ENCODE measurements at places on chromosomes 5 and 9.
A peak's percentile ranks its signal among the peaks of the same experiment; 100 is the strongest.

GRCh38 chr9:16257604-16258003 lies 612.9 kb downstream of the BNC2 start:
- no peak for DNase-seq

GRCh38 chr9:83960991-83961390 lies 19.0 kb downstream of the HNRNPK start:
- DNase-seq, result no peak

- peak; percentile 70 for DNase-seq
These were observed 116.7 kb downstream of the WNK2 start for GRCh38 chr9:93300585-93301081.

DNA sequence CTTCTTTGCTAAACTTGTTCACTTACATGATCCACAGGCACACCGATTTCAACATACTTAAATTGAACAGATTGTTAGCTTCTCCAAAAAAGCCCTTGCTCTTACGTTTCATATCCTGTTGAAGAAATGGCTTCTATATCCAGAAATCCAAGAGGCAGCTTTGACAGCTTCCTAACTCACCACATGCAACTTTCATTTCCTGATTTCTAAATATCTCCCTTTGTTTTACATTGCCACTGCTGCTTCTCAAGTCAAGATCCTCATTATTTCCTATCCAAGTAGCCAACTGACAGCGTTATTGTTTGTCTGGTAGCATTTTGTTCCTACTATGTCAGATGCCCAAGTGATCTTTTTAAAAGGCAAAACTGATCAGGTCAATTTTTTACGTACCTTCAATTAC lies 913.2 kb upstream of the TYRP1 start:
- DNase-seq, result no peak

- no peak for DNase-seq
These were observed 845.2 kb upstream of the CDH18 start for GRCh38 chr5:20833081-20833627.

DNA sequence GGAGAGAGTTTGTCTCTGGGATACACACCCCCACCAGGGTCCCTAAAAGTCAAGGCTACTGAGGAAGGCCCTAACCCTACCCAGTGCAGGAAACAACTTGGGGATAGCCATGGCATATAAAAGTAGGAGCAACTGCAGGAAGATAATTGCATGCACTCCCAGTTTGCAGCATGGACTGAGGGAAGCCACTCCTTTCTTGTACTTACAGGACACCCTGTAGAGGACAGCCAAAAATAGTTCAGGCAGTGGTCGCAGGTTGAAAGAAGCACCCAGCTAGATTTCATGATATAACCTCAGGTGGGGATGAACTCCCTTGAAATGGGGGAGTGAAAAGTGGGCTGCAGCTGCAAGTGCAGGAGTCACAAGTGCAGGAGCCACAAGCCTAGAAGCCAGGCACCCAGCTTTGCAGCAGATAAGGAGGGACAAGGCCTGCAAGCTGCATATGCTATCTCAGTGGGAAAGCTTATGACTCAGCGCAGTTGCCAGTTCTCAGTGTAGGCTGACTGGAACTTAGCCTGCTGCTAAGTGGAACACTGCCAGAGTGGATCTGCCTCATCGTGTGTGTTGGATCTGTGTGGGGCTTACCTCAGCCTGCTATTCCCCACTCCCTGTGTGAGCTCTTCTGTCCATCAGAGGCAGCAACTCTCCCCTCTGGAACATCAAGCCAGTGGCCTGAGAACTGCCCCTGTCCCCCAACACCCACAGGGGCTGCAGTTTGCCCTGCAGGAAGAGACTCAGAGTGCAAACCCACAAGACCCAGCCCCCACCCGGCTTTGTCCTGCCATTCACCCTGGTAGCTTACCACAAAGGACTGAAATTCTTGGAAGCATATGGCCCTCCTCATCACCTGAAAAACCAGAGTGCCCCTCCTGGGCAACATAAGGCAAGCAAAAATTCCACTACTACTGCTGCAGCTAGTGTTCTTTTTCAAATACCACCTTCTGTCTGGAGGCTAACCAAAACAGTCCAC lies 42.7 kb downstream of the CYLC2 start:
- DNase-seq, result no peak

DNA sequence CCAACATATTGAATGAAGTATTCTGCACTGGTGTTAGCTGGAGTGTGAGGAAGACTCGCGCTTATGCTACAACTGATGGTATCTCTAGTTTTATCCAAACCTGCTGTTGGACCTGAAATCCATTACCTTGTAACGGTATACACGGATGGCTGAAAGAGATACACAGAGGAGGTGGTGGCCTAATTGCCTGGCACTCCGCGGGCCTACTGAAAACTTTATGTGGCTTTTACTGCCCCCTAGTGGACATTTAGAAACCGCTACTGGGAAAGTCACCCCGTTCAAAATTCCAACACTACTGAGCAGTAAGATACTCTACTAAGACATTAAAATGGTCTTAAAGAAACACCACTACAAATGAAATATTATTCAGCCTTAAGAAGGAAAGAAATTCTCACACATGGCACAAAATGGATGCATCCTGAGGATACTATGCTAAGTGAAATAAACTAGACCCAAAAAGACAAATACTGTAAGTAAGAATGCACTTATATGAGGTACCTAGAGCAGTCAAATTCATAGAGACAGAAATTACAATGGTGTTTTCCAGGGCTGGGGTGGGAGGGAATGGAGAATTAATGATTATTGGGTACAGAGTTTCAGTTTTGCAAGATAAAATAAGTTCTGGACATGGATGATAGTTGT lies 100.4 kb downstream of the TTLL11 start:
- DNase-seq, result no peak

DNA sequence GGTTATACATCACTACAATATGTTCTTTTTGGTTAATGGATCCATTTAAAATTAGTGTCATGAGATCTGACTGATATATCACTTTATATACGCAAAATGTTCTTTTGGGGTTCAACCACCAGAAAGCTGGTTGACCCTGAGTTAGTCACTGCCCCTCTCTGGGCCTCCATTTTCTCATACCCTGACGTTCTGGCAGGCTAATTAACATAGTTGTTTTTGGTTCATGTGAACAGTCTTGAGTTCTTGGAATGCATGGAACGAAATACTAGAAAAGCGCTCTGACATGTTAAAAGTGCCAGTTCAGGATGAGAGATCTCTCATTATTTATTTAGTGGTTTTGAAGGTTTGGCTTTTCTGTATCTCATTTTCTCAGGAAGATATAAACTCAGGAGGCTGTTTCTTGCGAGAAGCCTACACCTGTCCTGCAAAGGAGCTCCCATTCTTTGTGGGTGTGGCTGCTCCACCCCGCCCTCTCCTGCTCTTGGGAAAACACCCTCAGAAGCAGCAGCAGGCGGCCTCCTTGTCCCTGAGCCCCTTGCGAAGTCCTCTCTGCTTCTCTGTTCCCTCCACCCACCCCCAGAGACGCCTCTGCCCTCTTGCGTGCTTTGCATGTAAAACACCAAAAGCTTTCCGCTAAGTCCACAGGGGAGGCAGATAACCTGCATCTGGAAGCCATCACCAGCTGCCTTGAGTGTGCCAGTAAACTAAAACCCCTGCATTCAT lies 302.4 kb upstream of the PANK3 start:
- DNase-seq, result no peak

GRCh38 chr5:392431-392988 lies 50.5 kb upstream of the EXOC3 start:
- peak; percentile 47 for DNase-seq

DNA sequence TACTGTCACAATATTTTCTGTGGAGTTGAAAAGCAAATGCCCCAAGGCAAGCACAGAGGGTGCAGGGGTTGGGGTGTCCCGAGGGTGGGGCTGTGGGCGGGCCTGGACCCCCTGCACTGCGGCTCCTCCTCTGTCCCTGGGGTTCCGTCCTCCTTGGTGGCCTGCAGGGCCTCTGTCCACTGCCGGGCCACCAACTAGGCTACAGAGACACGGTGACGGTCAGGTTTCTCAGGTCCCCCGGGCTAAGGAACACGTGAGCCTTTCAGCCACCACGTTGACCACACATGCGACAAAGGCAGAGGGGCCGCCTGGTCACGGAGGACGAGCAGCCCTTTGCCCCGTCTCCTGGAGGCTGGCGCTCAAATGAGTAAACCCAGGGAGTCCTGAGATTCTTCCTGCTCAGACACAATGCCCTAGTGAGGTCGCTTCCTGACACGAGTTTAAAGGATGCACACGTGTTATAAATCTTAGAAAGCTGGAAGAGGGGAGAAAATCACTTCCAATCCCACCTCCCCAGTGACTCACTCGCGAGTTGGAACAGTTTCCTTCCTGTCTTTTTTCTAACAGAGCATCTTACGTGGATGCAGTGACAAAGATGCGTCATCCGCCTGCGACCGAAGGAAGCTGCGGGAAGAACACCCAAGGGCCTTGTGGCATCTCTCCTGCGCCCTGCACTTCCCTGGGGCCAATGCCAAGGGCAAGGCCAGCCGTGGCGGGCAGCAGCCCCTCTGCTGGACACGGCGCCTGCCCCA lies 24.8 kb upstream of the OBP2B start:
- DNase-seq, result peak; percentile 73

DNA sequence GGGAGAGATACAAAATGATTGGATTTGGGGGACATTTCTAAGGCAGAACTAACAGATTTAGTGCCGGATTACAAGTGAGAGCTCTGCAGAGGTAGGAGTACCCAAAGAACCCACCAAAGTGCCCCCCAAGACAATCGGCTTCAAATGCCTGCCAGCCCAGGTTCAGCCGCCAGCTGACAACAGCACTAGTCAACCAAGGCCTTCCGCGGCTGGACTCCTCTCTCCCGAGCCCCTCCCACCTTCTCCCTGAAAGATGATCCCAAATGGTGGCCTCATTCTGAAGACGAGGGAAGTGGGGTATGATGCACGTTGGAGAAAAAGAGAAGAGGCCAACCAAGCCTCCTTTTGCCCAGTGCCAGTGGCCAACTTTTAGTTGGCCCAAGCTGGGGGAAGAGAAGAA lies 210.4 kb upstream of the SLC30A5 start:
- no peak for DNase-seq

- DNase-seq, result no peak
These were observed 30.7 kb upstream of the NR5A1 start for GRCh38 chr9:124537926-124538325.

GRCh38 chr5:51958473-51958872 lies 575.2 kb downstream of the ISL1 start:
- DNase-seq, result no peak

DNA sequence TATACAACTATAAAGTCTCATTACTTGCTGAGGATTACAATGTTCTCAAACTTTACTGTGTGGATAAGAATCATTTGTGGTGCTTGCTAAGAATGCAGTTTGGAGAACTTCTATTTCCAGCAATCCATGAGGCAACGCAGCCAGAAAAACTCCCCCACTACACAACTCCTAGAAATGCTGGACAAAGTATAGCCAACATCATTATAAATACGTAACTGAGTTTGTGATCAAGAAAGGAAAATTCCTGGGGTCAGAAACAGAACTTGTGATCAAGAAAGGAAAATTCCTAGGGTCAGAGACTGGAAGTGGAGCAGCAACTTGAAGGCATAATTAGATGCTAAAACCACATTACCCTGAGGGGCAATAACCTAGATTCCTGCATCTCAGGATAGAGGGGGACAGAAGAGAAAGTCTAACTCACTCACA lies 81.1 kb downstream of the MAT2B start:
- DNase-seq, result no peak

DNA sequence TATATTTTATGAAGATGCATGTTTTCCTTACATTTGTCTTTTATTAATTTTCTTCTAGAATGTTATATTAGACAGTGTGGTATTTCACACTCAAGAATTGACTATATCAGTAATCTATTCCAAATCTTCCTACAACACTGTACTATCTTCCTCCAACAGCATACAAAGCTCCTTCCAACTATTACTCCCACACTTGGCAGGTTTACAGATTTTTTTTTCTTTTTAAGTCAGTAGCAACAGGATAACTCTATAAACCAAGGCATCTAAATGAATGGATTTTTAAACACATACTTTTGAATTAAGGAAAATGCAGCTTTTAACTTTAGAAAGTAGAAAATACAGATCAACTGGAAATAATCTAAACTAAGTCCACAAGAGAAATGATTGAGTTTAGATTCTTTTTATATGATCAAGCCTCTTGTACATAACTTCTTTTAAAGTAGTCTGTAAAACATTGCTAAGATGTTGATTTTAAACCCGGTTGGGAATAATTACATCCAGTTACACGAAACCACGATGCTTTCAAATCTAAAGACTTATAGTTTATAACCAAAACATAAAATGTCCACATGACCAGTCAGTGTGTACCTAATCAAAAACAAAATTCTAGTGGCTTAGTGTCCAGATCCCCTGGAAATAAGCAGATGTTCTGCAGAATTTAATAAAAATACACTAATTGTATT lies 281.6 kb downstream of the ADAMTS6 start:
- DNase-seq, result no peak

DNA sequence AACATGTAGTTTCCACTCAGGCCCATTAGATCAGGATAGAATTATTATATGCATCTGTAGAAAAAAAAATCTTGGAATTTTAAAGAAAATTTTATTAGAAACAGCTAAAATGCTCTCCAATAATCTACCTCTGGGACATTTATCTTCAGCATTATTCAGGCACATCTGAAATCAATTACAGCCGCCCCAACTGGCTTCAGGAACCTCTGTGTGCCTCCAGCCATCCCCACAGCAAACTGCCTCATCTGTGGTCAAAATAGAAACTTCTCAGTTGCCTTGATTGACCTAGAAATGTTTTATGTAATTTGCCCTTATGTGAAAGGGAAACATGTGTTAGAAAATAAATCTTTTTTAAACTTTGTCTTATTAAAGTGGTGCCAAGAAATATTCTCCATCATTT lies 120.1 kb upstream of the LPAR1 start:
- no peak for DNase-seq

DNA sequence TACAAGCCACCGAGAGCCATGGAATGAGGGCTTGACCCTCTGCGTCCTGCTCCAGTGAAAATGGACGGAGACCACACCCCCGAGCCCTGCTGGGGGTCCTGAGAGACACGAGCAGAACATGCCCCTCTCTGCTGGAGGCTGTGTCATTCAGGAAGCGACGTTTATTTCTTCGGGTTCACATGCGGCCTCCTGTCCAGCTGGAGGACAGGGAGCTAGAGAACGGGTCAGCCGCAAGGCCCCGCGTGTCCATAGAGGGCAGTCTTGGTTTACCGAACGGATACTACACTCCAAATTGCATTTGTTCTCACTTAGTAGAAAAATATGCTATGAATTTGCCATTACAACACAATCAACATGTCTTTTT lies 36.1 kb downstream of the MRPL36 start:
- peak; percentile 54 for DNase-seq

DNA sequence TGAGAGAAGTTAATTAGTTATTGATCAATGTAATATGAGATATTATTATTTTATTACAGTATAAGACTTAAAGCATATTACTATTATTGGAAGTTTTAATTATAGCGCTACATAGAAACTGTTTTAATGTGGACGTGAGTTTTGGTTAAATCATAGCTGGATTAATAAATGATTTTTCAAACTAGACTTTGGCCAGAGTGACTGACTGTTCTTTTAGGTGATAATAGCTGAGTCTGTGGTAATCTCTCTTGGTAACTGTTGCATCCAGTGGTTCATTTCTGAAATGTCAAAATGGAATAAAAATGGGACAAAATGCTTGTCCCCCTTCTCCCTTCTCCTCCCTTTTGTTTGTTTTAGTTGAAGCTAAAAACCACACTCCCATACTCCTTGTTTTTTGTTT lies 28.1 kb downstream of the ANKHD1 start:
- DNase-seq, result no peak

GRCh38 chr9:133733796-133734533 lies 4.2 kb downstream of the SARDH start:
- DNase-seq, result peak; percentile 62
